ENCODE measurements at places on chromosomes 11 and 22. TPM values are rescaled to one million over a fixed set of nuclear protein-coding genes. Genes with fewer than 3 reads are reported as not detected.

- no peak for DNase-seq
Measured at GRCh38 chr22:19987394-19988306, 29.0 kb downstream of the ARVCF start.

DNA sequence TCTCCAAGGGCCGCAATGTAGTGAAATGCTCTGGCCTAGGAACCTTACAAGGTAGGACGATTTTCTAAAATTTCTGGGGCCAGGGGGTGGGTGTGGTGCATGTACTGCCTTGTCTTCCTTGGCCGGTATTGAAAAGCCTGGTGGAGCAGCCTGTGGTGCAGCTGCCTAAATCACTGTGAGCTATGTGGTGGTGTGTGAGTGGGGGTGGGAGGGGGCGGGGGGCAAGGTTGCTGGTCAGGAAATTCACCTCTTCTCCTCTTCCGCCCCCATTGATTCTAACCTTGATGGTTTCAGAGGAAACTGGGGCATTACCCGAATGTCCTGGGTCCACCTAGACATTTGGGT is 137.2 kb downstream of the DBX1 start:
- DNase-seq, result no peak

GRCh38 chr11:1368966-1369365 is 20.8 kb upstream of the BRSK2 start:
- DNase-seq, result no peak

GRCh38 chr22:41009222-41009948 is 58.2 kb downstream of the RBX1 start:
- no peak for DNase-seq

DNA sequence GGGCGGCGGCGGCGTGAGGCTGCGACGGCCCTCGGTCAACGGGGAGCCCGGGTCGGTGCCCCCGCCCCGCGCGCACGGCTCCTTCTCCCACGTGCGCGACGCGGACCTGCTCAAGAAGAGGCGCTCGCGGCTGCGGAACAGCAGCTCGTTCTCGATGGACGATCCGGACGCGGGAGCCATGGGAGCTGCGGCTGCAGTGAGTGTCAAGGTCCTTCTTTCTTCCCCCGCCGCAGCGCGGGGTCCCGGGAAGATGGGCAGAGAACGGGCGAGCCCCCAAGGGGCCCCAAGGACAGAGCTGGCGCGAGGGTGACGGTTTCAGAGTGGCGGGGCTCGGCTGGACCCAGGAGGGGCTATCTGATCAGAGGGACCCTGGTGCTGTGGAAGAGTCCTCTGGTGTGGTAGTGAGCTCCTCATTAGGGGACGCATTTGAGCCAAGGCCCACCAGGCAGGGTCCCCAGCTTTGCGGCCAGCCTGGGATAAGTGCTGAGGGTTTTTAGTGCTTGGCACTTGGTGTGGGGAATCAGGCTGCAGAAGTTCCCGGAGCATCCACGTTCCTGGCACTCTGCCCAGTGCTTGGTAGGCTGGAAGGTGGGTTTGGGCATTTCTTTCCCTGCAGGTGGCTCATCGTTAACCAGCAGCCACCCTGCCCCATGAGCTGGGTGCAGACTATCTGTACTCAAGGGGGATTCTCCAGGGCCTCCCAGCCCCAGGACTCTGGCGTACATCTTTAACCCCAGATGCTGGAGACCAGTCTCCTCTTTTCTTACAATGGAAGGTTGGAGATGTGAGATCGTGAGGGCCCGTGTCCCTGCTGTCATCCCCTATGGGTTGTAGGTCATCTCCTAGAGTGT is 9.8 kb downstream of the EHBP1L1 start:
- no peak for DNase-seq

- no peak for DNase-seq
Measured at GRCh38 chr11:92843455-92843854, 126.0 kb upstream of the MTNR1B start.

GRCh38 chr11:134226806-134227325 is 2.4 kb downstream of the VPS26B start:
- no peak for DNase-seq

The CHST1 gene
- 1.6 TPM for total RNA-seq

The NOX4 gene
- 2.1 TPM for total RNA-seq

The OR10A2 gene
- not detected for total RNA-seq

The ART1 gene
- total RNA-seq, result 1.7 TPM

The OR6Q1 gene
- total RNA-seq, result not detected

The NAALAD2 gene
- total RNA-seq, result 0.23 TPM

The ZNF280B gene
- 1.4 TPM for total RNA-seq

The LAMTOR1 gene
- 81.0 TPM for total RNA-seq
